ENCODE measurements at places on chromosomes 6 and 20.

DNA sequence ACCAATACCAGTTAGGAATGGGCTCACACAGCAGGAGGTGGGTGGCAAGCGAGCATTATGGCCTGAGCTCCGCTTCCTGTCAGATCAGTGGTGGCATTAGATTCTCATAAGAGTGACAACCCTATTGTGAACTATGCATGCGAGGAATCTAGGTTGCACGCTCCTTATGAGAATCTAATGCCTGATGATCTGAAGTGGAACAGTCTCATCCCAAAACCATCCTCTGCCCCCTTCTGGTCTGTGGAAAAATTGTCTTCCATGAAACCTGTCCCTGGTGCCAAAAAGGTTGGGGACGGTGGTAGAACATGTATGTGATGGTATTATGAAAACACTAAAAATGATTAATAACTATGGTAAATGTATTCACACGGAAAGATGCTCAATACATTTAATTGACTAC is 99.7 kb upstream of the HIVEP1 start:
- no peak for DNase-seq

DNA sequence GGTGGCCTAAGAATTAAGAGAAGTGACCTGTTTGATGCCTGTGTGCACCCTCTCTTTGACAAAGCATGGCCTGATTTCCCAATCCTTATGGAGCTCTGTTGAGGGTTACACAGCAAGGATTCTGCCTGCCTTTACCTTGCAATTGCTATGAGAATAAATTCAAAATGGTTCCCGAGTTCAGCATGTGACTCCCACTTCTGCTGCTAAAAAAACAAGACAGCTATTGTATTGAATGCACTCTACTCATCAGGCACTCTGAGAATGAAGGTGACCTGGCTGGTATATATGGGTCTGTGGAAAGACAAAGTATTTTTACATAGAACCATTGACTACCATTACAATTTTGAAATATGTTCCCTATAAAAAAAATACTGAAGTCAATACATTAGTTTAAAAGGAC is 190.3 kb downstream of the ATXN1 start:
- DNase-seq, result no peak

DNA sequence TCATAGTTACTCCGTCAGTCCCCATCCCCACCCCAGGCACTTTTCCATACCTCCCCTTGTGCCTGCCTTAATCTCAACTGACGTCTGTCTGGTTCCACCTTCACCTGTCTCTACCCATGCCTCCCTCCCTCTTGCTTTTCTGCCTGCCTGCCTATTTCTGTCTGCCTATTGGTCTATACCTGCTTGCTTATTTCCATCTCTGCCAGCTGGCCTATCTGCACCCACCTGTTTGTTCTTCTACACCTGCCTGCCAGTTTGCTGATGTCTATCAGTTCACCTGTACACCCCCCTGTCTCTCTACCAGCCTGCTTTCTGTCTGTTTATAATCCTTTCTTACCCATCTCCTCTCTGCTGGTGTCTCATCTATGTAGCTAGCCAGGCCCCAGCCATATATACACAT is 87.5 kb downstream of the RALGAPA2 start:
- no peak for DNase-seq

DNA sequence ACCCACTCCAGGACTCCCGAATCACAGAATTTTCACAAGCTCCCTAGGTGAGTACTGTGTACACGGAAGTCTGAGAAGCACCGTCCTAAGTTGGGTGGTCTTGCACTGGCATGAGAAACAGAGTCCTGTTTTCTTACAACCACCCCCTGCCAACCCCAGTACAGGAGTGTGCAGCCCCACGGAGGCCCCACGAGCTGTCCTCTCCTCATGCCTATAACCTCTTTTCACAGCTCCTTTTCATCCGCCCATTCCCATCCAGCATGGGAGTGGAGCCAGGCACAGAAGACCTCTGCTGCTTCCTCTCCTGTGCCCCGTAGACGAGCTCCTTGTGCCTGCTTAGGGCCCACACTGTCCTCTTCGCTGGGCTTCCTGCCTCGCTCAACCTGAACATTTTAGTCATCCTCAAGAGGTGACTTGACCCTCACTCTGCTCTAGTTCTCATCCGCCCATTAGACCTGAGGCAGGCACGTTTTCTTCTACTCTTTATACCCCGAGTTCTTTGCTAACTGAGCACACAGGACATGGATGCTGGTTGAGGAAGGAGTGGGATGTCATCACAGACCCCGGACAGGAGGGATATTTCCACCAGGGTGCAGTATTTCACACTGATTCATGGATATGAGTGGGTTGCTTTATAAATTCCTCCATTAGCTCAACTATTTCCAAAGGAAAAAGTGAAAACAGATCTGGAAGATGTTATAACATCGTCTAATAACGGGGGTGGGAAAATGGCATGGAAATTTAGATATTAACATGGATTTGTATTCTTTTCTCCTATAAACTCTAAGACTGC is 160.5 kb downstream of the TTLL2 start:
- DNase-seq, result no peak

GRCh38 chr20:20017844-20018185 is 653 bp downstream of the NAA20 start:
- DNase-seq, result no peak

DNA sequence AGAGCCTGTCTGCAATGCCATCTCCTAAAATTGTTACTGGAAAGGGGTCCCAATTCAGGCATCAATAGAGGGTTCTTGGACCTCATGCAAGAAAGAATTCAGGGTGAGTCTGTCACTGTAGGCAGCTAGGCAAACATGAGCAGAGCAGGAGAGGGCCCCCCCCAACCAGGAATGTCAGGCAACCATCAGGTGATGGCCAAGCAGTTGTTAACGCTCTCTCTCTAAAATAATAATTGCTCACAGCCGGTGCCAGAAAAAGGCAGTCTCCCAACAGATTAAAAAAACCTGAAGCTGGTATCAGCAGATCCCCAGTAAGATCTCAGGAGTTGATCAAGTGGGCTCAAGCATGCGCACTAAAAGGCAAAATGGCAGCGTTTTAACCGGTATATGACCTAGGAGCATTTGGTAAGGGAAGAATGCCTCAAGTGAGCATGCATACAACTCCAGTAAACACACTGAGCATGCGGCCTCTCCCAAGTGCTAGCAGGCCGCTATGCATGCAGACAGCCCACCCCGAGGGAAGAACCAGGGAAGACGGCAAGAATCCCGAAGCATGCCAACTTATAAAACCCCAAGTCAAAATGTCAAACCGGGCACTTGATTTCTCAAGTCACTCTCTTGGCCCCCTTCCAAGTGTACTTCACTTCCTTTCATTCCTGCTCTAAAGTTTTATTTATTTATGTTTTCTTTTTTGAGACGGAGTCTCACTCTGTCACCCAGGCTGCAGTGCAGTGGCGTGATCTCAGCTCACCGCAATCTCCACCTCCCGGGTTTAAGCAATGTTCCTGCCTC is 44.0 kb upstream of the RNGTT start:
- DNase-seq, result no peak

DNA sequence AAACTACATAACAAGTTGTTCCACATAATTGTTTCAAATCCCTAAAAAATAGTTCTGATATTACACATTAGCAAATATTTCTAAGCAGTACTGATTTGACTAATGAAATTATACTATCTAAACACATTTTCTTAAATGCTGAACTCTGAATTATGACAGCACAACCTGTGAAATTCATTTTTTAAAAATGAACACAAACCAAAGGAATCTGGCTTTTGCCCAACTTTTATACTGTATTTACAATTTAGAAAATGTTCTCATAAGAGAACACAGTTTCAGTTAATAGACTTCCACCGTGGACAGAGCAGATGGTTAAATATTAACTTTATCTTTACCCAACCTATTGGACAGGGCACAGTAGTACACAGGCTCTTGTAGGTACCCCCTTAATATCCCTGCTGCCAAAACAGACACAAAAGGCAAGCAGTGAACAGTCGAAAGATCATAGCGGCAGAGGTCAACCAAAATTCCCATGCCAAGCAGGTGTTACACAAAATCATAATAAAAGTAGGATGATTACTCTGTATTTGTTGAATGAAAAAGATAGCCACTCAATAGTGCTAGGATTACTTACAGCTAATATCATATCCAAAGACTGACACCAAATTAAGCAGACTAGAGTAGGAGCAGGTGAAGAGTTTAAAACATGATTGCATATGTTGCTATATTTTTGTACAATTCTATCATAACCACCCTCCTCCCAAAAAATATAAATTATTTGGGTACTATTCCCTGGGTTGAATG is 122.5 kb downstream of the RNGTT start:
- no peak for DNase-seq

GRCh38 chr20:19428324-19428723 is 215.9 kb downstream of the SLC24A3 start:
- DNase-seq, result no peak

GRCh38 chr6:136487759-136488425 is 62.3 kb downstream of the MAP7 start:
- no peak for DNase-seq

DNA sequence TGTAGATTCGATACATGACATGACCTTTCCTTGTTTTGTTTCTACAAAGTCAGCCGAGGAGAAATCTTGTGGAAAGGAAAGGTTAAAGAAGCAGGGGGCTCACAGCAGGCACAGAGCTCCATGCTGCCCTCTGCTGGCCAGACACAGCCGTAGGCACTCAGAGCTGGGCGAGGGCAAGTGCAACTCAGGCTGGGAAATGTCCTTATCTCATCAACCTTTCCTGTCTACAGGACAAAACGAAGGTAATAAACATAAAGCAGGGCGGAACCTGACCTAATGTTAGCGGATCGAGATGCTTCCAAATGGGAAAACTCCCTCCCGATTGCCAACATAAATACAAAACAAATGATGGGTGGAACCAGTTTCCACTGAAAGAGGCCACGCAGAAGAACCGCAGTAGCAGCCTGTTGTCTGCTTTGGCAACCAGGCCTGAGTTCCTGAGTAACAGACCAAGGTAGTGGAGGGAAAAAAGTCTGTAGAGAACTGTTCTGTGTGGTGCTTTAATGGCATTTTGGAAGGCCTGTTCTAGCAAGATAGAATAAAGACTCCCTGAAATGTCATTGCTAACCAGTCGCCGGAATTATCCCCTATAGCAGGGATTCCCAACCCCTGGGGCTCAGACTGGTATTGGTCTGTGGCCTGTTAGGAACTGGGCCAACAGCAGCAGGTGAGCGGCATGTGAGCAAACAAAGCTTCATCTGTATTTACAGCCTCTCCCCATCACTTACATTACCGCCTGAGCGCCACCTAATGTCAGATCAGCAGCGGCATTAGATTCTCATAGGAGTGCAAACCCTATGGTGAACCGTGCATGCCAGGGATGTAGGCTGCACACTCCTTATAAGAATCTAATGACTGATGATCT is 85.2 kb downstream of the MBOAT1 start:
- peak; percentile 86 for DNase-seq

DNA sequence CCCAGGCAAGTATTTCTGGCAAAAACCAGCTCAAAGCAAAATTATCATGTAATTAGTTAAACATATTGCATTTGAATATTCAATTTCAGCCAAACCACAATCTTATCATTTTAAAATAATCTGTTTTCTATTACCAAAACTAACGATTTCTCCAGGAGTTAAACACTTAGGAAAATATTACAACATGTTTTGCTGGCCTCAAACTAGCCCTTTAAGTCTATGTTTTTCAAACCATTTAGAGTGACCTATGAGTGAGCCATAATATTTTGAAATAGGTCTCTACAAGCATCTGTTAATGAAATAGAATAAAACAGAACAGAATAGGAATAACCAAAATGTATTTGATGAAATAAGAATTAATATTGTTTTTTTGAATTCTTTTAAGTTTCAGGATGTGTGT is 370.9 kb downstream of the COL12A1 start:
- DNase-seq, result no peak

All from nephron progenitor cell (in vitro differentiated cells).